ENCODE measurements at places on chromosomes 1 and 21.

DNA sequence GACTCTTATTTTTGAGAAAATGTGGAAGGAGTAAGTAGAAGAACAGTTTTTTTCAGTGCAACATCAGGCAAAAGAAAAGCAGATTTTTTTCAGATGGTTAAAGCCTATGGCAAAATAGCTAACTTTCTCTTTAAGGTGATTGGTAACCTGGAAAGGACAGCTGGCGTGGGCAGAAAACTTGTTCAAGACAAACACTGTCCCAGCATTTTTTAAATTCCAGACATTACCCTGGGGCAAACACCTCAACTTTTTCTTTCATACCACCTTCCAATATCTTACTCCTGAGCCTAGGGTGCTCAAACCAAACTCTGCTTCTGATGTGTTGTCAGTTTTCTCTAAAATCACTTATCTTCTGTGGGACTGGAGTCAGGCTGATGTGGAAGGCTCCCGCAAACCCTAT lies 2.7 kb upstream of the LEPR start:
- DNase-seq = no peak

GRCh38 chr21:41043014-41043413 lies 124.9 kb upstream of the BACE2 start:
- DNase-seq = no peak

DNA sequence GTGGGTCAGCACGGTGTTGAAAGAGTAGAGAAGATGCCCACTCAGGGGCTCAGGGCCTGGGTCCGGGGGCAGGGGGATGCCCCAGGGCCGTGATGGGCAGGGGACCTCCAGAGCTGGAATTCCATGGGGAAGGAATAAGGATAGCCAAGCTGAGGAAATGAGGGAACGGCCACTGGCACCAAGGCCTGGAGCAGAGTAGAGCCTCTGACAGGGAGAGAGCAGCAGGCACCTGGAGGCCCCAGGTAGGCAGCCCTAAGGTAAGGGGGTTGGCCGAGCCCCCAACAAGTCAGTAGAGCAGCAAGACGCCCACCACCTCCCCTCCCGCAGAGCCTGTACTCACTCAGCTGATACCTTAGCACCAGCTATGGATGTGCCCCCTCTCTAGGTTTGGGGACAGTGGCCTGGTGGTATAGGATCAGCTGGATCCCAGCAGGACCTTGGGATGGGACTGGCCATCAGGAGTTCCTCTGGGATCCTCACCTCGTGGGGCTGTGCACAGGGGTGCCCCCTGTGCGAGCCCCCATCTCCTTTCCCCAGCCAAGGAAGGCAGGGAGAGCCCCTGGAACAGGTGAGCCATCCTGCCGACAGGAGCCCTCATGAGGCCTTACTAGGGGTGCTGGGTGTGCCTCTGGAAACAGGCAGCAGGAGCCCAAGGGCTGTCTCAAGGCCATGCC lies 21.0 kb upstream of the ARF1 start:
- no peak for DNase-seq

- no peak for DNase-seq
Observed at GRCh38 chr1:218384581-218384993, 39.5 kb downstream of the TGFB2 start.

DNA sequence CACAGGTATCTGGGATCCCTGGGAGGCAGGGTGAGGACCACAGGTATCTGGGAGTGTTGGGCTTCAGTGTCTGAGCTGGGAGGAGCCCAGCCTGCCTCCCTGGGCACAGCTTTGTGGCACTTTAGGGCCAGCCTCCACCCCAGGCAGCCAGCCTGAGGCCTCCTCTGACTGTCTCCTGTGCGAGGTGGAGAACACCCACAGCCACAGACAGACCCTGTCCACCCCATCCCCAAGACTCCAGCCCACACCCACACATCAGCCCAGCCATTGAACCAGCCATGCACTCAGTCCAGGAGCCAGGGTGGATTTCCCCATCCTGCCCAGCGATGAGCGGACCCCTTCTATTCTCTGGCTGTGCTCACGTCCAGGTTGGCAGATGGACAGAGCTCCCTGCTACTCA lies 21.8 kb upstream of the TNFRSF1B start:
- DNase-seq = no peak

- no peak for DNase-seq
Observed at GRCh38 chr1:234720709-234721441, 110.9 kb upstream of the IRF2BP2 start.

- no peak for DNase-seq
Observed at GRCh38 chr1:66364578-66365391, 169.2 kb upstream of the SGIP1 start.

GRCh38 chr1:52424231-52424636 lies 19.8 kb downstream of the PRPF38A start:
- no peak for DNase-seq

GRCh38 chr1:153506386-153506785 lies 29.4 kb downstream of the S100A6 start:
- DNase-seq = no peak

- no peak for DNase-seq
Observed at GRCh38 chr1:84930329-84930728, 37.3 kb upstream of the LPAR3 start.

DNA sequence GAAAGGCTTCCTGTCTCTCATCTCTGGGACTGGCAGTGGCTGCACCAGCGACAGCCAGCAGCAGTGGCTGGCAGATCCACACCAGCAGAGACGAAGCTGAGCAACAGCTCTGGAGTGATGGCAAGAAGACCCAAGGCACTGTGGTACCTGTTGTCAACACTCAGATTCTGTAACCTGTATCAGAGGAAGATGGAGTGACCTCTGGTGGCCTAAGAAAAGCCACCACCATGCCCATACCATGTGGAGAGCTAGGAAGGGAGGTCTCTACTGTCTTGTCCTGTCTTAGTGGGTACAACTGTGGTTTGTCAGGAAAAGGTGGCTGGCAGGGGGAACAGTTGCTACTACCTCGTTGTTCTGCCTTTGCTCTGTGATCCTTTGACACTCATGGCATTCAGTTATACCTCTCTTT lies 22.5 kb upstream of the RHBDL2 start:
- no peak for DNase-seq

GRCh38 chr1:9014475-9015375 lies 11.5 kb downstream of the SLC2A7 start:
- DNase-seq = no peak

DNA sequence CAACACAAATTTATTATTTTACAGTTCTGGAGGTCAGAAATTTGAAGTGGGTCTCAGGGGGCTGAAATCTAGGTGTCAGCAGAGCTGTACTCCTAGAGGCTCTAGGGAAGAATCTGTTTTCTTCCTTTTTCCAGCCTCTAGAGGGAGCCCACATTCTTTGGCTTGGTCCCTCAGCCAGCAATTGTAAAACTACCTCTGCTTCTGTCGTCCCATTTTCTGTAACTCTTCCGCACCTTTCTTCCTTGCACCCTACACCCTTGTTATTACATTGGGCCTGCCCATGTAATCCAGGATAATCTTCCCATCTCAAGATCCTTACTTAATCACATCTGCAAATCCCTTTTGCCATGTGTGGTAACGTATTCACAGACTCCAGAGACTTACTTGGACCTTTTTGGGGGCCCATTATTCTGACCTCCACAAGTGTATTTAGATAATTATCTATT lies 24.8 kb upstream of the THEM4 start:
- DNase-seq = peak; percentile 42

- DNase-seq = no peak
Observed at GRCh38 chr1:24526045-24526444, 23.4 kb downstream of the RCAN3 start.

- no peak for DNase-seq
Observed at GRCh38 chr1:52281518-52281917, 84.5 kb downstream of the CC2D1B start.

DNA sequence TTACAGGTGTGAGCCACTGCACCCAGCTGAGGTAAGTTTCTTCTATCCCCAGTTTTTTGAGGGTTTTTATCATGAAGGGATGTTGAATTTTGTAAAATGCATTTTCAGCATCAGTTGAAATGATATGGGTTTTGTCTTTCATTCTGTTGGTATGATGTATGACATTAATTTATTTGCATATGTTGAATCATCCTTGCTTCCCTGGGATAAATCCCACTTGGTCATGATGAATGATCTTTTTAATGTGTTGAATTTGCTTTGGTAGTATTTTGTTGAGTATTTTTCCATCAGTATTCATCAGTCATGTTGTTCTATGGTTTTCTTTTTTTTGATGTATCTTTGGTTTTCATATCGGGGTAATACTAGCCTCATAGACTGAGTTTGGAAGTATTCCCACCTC lies 141.0 kb downstream of the RPS6KC1 start:
- no peak for DNase-seq

DNA sequence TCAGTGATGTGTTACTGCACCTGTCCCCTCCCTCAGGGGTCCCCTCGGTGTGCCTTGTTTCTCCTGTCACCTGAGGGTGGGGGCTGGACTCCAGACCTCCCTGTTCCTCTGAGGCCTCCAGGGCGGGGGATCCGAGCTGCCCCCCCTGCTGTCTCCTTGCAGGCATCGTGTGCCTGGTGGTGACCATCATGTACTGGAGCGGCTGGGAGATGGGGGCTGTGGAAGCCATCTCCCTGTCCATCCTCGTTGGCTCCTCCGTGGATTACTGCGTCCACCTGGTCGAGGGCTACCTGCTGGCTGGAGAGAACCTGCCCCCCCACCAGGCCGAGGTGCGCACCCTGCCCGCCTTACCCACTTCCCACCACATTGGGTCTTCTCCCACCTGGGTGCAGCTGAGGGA lies 56.4 kb downstream of the DISP3 start:
- no peak for DNase-seq

DNA sequence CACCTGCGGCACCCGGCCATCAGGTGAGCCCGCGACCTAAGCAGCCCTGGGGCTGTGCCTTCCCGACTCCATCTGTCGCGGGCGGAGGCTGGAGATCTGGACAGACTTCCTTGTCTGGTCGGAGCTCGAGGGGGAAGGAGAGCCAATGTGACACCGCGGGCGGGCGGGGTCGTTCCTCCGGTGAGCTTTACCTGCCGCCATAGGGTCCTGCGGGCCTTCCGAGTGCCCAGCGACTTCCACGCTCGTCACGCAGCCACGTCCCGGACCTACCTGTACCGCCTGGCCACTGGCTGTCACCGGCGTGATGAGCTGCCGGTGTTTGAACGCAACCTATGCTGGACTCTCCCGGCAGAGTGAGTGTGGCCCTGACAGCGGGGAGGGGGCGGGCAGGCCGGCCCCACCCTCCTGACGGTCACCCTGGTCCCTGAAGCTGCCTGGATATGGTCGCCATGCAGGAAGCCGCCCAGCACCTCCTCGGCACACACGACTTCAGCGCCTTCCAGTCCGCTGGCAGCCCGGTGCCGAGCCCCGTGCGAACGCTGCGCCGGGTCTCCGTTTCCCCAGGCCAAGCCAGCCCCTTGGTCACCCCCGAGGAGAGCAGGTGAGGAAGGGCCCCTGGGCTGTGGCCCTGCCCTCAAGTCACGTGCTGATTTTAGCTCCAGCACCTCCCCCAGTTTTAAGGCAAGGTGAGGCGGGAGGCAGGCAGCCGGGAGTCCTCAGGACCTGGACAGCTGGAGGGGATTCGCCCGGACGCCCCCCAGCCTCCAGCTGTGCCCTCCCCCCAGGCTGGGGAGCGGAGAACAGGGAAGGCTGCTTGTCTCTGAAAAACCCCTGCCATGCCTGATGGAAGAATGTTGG lies 1.1 kb downstream of the PUSL1 start:
- DNase-seq = no peak

DNA sequence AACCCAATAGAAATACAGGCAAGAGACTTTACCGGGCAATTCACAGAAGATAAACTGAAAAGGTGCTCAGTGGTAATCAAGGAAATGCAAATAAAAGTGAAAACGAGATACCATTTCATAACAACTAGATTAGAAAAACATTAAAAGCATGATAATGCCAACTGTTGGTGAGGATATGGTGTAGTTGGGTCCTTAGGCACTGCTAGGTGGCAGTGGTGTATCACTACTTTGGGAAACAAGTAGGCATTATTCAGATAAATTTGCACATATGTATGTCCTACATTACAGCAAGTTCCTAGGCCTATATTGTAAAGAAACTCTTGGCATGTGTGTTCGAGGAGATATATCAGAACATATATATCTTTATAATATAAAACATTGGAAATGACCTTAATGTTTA lies 31.0 kb downstream of the AZIN2 start:
- DNase-seq = no peak

GRCh38 chr1:19073311-19074186 lies 117.1 kb upstream of the IFFO2 start:
- no peak for DNase-seq

DNA sequence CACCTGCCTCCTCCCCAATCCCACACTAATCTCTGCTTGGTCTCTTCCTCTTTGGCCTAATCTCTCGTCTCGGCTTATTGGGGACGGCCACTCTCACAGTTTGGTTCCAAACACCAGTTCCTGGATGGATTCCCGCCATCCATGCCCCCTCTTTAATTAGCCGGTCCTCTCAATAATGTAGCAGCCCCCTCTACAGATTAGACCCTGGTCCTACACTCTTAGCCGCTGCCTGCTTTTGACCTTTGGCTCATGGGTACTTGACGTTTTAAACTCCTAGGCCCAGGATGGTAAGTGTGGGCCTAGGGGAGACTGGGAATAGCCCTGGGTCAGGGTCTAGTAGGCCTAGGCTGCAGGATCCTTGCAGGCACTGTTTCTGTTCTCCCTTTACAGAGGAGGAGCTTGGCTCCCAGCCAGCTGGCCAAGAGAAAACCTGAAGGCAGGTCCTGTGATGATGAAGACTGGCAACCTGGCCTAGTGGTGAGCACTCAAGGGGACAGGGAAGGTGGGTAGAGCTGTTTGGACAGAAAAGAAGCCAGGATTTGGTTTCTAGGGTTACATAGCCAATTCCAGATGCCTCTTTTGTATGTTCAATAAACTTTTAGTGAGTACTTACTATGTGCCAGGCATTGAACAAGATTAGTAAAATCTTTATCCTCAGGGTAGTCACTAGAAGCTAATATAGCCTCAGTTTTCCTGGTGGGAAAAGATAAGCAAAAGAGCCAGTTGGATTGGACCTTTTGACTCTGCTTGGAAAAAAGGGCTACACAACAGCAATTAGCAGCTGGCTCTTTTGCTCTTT lies 758 bp downstream of the RAD54L start:
- DNase-seq = peak; percentile 69

- DNase-seq = no peak
Observed at GRCh38 chr21:34912022-34912945, 136.8 kb downstream of the RUNX1 start.

- DNase-seq = no peak
Observed at GRCh38 chr1:17184161-17184665, 20.7 kb upstream of the PADI1 start.

DNA sequence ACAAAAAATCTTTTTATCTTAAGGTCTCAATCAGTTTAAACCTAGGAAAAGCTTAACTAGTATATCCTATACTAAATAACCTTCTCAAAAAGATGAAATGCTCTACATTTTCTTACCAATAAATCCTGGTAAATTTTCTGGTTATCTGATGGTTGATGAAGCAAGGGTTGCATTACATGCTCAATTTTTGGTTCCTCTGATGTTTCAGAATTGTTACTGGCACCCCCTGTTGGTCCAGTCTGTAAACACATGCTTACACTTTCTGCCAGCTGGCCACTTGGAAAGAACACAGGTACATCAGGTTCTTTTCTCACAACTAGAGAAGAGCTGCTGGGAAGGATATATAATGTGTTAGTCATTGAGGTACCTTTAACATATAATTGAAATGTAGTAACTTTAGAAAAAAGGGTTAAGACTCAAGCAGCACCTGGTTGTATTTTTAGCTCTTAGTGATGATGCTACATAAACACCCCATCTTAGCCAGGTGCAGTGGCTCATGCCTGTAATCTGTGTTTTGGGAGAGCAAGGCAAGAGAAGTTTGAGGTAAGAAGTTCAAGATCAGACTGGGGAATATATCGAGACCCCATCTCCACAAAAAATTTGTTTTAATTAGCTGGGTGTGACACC lies 30.9 kb upstream of the TAL1 start:
- peak; percentile 19 for DNase-seq

GRCh38 chr1:109248797-109249629 lies at the start of gene CELSR2:
Gene CELSR2, plus strand, starts transcription at chr1:109249539. Its CDS starts 541 bp downstream, at chr1:109250080.
- peak; percentile 85 for DNase-seq

All from BE2C (cell line).